ENCODE measurements at places on chromosomes 1 and 21.

DNA sequence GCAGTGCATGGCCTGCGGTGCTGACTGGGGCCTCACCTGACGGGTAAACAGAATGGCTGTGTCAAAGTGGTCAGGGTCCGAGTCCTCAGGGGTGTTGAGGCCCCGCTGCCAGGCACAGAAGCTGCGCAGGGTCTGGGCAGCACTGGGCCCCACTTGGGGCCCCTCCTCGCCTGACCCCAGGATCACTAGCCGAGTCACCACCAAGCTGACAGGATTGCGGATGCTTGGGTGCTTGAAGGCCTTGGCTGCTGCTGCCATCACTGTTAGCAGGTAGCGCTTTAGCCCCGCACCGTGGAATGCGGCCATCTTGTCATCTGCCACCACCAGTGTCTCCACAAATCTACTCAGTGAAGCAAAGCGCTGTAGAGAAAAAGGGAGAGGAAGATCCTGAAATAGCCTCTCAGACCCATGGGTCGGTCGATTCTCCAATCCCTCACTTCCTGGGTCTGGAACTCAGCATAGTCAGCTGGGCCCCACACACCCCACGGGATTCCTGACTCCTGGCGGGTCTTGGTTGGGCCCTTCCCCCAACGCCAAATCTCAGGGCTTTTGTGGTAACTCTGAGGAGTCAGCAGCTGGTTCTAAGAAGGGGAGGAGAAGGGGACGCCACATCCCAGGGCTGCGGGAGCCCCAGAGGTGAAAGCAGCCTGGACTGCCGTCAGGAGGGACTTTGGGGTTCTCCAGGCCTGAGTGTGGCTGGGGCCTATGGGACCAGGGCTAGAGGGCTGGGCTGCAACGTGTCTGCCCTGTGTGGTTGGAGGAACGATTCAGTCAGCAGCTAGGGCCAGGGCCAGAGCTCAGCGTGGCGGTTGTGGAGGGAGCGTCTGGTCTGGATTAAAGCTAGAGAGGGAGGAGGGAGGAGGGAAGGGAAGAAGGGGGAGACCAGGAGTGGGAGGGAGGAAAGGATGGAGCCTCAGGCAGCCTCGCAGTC, 2.1 kb downstream of the ADAMTS4 start:
- no peak for DNase-seq

DNA sequence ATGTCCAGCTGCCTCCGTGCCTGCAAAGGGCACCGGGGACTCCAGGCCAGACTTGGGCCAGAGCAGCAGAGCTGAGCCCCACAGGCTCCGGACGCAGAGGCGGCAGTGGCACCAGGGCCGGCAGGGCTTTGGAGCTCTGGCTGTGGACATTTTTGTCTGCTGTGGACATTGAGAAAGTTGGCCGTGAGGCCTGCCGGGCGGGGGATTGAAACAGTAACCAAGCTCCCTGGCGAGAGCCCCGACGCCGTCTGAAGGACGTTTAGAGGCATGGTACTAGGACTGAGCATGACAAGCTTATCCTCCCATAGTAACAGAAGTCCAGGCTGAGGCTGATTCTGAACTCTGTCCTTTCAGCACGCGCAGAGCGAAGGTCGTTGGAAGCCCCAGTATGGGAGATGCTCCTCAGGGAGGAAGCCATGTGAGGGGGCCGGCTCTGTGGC, 323.8 kb downstream of the AMY1C start:
- DNase-seq, result no peak

DNA sequence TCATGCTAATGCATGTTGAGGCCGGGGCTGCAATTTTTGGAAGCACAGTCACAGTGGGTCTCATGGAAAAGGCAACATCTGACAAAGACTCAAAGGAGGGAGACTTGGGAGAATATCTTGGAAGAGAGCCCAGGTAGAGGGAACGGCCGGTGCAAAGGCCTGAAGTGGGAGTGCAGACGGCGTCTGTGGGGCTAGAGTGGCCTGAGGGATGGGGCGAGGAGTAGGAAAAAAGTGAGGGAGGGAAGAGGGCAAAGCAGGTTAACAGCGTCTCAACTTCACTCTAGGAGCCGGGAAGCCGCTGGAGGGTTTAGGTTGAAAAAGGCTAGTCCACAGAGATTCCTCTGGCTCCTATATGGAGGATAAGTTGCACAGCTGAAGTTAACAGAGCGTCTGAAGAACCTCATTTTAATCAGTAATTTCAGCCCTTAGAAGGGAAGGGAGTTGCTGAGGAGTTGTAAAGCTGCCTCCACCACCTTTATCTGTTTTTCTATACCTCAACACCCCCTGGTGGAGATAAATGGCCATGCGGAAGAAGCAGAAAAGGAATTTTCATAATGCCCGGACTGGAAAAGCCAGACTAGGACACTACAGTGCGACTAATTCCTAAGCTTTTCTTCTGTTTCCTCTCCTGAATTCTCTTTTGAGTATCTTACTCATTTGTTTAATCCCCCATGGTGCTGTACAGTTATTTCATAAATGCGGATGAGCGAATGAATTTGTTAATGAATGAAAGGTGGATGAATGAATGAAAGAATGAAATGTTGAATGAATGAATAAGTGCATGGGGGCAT, 78.7 kb upstream of the ZNF281 start:
- DNase-seq, result no peak

DNA sequence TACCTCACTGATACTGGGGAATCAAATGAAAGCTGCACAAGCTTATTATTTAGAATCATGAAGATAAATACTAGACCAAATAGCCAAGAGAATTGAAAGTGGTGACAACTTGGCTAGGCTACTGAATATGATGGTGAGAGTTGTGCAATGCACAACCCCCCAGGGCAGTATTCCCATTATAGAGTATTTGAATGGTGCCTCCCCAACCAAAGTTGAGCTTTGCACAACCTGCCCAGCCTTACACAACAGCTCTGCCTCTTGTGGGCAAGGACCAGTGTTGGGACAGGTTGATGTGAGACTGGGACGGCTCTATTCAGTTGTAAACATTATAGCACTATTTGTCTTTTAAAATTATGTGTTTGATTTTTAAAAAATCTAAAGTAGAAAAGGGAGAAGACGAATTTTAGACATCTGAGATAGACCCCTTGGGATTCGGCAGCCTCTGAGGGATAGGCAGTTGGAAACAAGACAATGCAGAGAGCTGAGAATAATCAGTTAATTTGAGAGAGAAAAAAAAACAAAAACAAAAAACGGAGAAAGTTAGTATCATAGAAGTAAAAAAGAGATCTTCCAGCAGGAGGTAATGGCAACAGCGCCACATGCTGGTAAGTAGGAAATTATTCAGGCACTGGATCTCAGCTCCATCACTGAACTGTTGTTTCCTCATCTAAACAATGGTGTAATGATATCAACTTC, 91.0 kb upstream of the KCNA3 start:
- peak; percentile 35 for DNase-seq

DNA sequence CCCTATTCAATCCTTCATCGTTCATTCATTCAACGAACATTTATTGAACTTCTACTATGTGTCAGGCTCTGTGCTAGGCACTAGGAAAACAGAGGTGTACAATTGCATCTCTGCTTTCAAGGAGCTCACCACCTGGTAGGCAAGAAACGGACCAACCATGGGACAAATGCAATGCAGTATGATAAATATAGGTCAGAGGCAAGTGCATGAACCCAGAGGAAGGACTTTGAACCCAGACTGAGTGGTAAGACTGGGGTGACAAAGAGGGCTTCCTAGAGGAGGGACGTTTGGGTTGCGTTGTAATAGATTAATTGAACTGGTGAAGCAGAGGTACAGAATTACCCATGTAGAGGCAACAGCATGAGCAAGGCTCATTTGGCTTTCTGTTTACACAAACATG, 16.4 kb downstream of the CD2 start:
- DNase-seq, result no peak

- DNase-seq, result no peak
Measured at GRCh38 chr1:228344631-228345072, 62.0 kb downstream of the TRIM11 start.

- DNase-seq, result no peak
Measured at GRCh38 chr1:154219541-154219940, 1.2 kb upstream of the UBAP2L start.

DNA sequence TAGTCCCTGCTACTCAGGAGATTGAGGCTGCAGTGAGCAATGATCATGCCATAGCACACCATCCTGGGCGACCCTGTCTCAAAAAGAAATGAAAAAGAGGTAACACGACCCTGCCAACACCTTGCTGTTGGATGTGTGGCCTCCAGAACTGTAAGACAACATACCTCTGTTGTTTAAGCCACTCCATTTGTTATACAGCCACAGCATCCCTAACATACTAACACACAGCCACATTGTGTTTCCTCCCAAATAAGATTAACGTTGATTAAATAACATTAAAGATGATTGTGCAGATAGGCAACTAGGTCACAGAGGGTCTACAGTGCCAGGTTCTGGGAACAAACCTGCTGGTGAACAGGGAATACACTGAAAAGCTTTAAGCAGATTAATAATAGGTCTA, 170.4 kb downstream of the RERE start:
- no peak for DNase-seq

DNA sequence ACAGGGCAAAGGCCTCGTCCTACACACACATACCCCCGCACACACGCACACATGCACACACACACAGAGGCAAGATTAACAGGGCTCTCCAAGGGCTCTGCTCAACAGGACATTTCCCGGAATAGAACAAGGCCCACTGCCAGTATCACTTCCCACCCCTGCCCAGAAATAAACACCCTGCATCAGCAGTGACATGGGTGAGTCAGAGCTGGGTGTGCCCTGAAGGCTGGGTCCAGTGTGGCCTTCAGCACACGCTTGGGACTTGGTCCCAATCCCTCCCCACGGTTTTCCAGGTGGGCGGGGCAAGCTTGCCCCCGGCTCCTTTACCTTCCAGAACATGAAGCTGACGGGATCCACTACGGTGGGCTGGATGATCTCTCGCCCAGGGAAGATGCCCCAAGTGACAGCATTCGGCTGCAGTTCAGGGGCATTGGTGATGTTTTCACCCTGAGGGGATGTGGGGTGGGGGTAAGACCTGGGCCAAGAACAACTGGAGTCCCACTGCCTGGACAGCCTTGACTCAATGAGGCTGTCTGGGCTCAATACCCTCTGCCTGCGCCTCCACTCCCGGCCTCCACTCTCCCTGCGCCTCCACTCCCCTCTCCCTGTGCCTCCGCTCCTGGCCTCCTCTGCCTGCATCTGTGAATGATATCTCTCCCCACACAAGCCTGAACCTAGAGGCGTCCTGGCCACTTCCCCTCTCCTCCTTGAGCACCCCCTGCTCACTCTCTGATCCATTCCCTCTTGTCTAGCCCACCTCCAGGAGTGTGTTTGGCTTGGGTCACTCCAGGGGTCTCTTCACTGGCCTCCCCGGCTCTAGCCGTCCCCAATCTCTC, 14.7 kb downstream of the MTHFR start:
- no peak for DNase-seq

DNA sequence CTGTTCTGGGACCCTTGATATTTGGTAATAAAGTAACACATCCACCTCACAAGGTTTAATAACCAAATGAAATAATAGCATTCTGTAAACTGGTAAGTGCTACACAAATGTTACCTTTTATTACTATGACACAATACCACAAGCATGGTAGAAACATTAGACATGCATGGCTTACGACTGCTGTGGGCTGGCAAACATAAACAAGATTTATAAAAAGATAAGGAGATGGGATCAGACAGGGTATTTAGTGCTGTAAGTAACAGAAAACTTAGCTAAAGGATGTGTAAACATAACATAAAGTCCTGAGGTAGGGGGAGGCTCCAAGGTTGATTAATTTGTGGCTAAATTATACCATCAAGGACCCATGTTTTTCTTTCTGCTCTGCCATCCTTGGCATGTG, 212.6 kb downstream of the BARHL2 start:
- DNase-seq, result no peak

DNA sequence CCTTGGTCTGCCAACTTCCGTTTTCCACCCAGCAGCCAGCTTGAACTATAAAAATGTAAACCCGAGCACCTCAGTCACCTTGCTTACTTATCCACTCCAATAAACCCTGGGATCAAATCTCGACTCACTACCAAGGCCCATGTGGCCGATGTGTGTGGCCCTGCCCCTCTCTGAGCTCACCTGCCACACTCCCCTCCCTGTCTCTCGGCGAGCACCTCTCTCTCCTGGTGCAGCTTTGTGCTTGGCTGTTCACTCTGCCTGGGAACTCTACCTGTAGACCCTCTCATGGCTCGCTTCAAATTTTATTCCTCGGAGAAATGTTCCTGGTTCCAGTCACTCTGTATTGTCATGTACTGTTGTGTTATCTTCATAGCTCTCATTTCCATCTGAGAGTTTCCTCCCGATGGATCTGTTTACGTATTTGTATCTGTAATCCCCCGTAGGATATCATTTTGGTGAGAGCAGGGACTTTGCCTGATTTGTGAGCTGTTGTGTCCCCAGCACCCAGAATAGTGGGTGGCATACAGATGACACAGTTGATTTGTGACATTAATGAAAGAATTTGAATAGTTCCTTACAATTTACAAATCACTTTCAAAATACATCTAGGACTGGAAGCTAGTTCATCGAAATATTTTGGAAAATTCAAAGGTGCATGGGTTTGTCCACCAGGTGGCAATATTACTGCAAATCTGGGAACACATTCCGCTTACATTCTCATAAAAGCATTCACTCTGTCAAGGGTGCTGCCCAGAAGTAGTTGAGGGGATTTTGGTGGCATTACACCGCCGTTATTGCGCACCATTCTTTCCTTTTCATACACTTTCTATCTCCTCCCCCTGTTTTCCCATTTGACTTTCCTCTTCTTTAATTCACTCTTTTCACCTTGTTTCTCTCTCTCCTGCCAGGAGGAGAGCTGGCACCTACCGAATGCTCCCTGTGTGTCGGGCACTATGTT, 95.3 kb downstream of the ABCA4 start:
- no peak for DNase-seq

GRCh38 chr1:69175053-69175452, 392.7 kb upstream of the LRRC7 start:
- DNase-seq, result no peak

- no peak for DNase-seq
Measured at GRCh38 chr1:30915491-30916230, 7.1 kb upstream of the SDC3 start.

DNA sequence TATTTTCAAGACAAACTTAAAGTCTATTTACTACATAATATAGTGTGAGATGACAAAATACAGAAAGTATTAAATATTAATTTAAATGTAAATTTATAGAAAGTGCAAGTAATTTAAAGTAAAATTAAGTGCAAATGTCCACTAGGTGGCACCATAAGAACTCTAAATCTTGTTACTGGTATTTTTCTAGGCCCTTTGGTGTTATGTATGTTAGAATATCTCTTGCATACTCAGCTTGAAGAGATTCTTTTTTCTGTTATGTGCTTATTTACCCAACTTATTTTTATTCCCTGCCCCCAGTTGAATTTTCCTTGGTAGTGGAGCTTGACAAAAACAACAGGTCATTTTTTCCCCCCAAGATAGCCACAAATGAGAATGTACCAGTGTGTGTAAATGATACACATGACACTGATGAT, 71.5 kb downstream of the RPS6KC1 start:
- no peak for DNase-seq

- DNase-seq, result no peak
Measured at GRCh38 chr1:59298026-59298583, 1.2 kb downstream of the FGGY start.

DNA sequence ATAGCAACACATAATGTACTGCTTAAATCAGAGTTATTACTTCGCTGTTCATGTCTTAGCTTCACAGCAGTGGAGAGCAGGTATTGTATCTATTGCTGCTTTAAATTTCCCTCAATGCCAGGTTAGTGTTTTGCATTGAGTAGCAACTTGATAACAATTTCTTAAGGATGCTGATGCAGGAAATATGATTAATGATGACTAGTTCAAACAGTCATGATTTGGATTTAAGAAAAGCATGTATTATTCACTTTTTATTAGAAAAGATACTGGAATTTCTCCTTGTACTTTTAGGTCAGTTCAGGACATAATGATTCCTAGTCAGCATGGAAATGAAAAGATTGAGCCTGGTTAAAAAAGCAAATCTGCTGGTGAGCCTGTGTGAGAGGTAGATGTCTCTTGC, 67.2 kb upstream of the ARHGAP29 start:
- no peak for DNase-seq

Measured in activated CD8-positive, alpha-beta memory T cell treated with anti-CD3 and anti-CD28 coated beads for 4 hours (primary cell).